ENCODE measurements at places on chromosomes 11 and 22.

GRCh38 chr11:118785362-118785761 is 5.6 kb downstream of the DDX6 start:
- peak; percentile 51 for DNase-seq

GRCh38 chr11:11884774-11885481 is 43.2 kb downstream of the USP47 start:
- no peak for DNase-seq

DNA sequence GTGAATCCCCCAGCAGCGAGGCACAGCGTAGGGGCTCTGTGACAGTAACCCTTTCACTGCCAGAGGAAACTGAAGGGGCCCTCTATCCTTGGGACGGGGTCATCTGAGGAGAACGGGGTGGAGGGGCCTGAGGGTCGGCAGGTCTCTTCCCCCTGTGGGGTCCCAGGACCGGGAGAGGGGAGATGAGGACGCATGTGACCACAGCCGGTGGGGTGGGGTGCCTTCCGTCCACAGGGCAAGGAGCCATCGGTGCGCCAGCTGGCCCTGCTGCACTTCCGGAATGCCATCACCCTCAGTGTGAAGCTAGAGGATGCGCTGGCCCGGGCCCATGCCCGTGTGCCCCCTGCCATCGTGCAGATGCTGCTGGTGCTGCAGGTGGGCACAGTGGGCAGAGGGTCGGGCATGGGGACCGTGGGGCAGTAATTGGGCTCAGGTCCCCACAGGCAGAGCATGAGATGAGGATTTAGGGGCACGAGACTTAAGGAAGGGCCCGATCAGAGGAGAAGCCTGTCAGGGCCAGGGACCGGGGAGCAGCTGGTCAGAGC is 20.3 kb upstream of the ARHGAP8 start:
- no peak for DNase-seq

DNA sequence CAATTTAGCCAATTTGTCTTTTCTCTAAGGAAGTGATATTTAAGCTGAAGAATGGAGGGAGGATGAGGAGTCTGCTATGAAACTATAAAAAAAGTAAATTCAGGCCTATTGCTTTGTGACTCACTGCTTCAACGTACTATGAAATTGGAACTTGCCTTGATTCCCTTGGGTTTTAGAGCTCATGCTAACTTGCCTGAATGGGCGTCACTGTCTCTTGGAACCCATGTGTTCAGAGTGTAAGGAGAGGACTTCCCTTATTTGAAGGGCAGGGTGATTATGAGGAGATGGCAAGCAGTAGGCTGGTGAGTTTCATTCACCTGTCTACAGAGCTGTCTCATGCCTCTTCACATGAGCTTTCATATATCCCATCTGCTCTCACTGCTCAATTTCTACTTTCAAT is 28.7 kb upstream of the WT1 start:
- no peak for DNase-seq

DNA sequence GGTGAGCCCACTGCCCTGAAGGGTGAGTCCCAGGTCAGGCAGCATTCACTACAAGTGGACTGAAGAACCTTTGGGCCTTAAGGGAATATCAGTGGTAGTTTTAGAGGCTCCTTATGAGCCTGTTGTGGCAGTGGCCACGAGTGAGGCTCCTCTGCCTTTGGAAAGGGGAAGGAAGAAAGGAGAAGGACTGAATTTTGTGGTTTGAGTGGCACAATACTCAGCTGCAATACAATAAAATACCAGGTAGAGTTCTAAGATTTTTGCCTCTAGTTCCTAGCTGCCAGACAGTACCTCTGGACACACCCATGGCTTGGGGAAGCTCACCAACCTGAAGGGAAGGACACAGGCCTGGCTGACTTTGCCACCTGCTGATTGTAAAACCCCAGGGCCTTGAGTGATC is 260.9 kb downstream of the DYNC2H1 start:
- no peak for DNase-seq

DNA sequence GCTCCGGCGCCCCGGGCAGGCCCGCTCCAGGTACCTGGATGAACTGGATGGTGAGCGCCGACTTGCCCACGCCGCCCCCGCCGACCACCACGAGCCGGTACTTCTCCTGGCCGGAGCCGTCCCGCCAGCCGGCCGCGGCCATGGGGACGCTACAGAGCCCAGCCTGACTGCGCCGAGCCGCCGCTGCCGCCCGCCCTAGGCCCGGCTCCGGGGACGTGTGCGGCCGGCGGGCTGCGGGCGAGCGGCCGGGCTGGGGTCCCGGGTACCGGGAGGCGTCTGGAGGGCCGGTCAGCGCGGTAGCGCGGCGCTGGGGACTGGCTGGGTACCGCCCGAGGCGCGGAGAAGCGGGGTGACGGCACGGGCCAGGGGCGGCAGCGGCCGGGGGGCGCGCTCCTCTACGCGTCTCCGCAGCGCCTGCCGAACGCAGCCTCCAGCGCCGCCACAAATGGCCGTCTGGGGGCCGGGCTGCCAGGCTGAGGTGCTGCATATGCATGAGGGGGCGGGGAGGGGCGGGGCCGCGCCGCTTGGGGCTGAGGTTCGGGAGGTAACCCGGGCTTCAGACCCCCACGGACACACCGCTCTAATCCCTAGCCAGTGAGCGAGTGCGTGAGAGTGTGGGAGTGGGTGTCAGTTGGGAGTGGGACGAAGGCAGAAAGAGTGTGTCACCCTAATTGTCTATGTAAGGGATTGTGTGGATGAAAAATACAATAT is at the start of gene RRAS2:
RRAS2 (minus strand) TSS at position 455 of the 711 bp plus-strand sequence; CDS start at position 142, 313 bp downstream.
- DNase-seq: peak; percentile 74

- no peak for DNase-seq
These were observed 12.0 kb downstream of the GUCY1A2 start for GRCh38 chr11:107006076-107006833.

GRCh38 chr11:2031058-2031457 is 33.4 kb upstream of the H19 start:
- no peak for DNase-seq

DNA sequence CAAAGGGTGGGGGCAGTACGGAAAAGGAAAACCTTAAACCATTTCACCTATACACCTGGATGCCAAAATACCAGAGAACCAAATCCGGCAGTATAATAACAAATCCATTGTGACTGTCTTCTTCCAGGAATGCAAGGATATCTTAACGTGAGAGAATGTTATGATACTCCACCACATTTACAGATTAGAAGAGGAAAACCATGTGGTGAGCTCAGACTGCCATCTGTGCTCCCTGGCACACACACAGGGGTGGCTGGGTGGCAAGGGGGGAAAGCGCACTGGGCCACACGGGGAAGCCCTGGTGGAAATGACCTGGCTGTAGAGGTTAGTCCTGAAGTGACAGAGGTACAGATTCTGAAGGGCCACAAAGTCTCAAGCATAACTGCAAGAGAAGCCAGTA is 9.9 kb downstream of the EIF1AD start:
- no peak for DNase-seq

DNA sequence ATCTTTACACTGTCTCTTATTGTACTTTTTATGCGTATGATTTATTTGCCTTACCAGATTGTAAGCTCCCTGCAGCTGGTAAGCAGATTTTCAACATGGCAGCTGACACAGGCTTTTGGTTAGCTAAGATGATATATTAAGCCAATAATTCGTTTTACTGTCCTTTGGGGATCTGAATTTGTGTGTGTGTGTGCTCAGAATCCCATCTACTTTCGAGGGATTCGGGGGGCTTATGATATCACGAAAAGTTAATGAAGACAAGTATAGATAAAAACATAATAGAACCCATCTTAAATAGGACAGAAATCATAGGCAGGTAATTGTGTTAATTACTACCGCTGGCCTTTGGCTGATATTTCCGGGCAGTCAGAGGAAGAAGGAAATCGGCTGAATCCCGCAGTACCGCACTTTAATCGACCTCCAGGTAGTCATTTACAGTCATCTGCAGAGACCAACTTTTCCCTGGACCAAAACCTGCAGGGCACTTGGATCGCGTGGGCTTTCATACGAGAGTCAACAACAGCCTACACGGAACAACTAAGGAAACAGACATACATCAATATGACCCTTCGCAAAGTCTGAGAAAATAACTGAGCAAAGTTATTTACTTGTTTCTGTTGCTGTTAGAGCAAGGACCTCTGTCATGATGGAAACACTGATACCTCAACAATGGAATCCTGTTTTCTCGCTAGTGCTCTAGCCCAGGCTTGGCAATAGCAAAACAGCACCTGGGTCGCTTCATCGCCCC is 802 bp downstream of the KBTBD3 start:
- DNase-seq: no peak

DNA sequence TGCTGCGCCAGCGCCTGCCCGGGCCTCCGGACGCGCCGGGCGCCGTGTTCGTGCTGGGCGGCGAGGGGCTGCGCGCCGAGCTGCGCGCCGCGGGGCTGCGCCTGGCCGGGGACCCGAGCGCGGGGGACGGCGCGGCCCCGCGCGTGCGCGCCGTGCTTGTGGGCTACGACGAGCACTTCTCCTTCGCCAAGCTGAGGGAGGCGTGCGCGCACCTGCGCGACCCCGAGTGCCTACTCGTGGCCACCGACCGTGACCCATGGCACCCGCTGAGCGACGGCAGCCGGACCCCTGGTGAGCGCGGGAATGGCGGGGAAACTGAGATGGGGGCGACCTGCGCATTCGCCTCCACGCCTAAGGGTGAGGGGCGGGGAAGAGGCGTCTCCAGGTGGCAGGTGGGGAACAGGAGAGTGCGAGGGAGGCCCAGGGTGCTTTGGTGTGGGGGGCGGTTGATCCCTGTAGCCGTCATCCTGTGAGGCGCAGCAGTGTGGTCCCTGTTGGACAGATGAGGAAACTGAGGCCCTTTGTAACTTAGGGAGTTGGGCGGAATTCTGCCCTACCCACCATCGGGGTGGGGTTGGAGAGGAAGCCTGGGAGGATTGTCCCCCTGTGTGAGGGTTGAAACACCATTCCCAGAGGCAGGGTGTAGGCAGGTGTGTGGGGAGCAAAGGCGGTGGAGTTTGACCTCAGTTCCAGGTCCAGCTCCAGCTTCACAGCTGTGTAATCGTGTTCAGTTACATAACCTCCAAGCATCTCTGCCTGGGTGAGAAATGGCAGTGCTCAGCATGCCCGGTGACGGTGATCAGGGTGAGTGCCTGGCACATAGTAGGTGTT is 758 bp downstream of the PDXP start:
- no peak for DNase-seq

DNA sequence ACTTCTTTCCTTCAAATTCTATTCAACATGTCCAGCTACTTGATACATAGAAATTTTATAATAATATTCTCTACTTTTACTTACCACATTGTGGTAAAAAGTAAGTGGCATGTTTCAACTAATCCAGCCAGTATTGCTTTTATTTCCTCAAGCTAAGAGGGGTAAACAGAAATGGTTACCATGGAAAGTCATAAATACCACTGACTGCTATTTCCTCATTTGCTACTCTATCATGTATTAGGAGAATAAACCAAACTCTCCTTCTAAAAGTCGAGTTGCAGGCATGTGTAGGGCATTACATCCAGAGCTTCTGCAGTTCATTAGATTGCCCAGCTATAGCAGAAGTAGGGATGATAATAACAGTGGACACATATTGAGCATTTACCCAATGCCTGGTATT is 208.4 kb downstream of the MAML2 start:
- no peak for DNase-seq

GRCh38 chr11:107453594-107454286 is 3.9 kb downstream of the CWF19L2 start:
- no peak for DNase-seq

- DNase-seq: no peak
These were observed 11.2 kb upstream of the MS4A6E start for GRCh38 chr11:60315871-60316270.

DNA sequence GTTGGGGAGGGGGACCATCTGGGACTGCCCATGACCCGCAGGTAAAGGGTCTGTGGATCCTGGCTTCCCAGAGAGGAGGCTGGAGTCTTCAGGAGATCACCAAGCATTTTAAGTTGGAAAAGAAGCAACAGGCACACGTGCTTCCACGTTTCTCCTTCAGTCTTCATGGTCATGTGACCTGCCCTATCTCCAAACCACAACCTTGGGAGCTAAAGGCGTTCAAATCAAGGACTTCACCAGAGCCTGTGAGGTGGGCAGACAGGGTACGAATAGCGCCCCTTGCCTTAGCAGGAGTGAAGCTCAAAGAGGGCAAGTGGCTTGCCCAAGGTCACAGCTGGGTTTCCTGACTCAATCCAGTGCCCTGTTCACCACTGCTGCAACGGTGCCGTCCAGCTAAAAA is 6.7 kb downstream of the TMEM184B start:
- DNase-seq: no peak

GRCh38 chr11:65869643-65870306 is 2.8 kb downstream of the EFEMP2 start:
- DNase-seq: no peak

DNA sequence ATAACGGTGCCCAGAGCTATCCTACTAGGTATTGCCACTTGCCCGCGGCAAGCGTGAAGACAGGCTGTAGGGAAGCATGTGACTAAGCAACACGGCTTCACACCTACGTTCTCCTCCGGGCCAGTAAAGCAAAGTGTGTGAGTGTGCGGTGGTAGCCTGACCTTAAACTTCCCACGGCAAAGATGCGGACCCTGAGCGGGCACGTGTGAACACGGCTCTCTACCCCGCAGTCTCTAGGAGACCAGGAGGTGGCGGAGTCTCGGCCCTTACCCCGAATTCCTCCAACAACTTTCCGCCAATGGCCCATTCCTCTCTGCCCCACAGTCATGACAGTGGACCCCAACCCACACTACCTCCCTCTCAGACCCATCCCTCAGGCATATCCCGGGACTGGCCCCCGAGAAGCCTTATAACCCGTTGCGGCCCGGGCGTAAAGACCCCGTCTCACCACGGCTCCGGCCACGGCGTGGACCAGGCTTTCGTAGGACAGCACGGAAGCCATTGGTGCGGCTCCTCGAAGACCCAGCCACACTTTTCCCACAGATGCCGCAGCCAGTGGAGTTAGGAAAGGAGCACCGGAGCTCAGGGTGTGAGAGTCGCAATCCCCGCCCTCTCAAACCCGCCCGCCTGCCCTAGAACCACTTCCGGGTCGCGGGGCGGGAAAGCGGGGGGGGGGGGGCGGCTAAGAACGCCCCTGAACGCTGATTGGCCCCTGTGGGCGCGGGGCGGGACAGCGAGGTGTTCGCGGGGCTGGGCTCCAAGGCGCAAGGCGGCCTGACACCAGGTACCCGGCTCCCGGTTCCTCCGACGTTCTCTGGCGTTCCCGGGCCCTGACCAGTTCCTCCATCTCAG is at the start of gene SLC25A17:
SLC25A17 (minus strand) TSS at position 600 of the 852 bp plus-strand sequence; CDS start at position 502, 98 bp downstream.
- peak; percentile 90 for DNase-seq

- DNase-seq: no peak
These were observed 2.0 kb downstream of the GTF2H1 start for GRCh38 chr11:18324381-18324780.

Data from MCF 10A (cell line).